Activated naive CD4-positive, alpha-beta T cell (primary cell): ENCODE measurements at places on chromosomes 2 and 18.

DNA sequence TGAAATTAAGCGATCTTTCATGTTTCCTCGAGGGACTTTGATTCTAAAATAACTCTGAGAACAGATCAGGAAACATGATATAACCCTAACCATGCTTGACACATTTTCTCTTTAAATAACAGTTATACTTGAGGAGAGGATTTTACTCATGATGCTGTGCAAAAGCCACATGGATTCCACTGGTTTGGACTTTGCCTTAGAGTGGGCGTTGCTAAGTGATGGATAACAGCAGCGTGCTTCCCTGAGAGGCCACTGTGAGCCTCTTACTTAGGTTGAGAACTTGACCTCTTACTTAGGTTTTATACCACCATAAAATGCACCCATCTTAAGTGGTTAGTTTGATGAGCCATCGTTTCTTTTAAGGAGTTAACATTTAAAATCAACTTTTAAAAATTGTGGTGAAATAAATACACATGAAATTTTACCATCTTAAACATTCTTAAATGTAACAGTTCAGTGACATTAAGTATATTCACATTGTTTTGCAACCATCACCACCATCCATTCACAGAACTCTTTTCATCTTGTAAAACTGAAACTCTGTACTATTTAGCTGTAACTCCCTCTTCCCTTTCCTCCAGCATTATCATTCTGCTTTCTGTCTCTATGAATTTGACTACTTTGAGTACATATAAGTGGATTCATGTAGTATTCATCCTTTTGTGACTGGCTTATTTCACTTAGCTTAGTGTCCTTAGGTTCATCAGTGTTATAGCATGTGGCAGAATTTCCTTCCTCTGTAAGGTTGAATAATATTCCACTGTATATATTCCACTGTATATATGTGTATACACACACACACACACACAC is 22.6 kb downstream of the ANXA4 start:
- no peak for DNase-seq

- no peak for DNase-seq
Observed at GRCh38 chr2:43345391-43345813, 119.0 kb upstream of the ZFP36L2 start.

- no peak for DNase-seq
Observed at GRCh38 chr2:20427931-20428526, 18.8 kb upstream of the RHOB start.

DNA sequence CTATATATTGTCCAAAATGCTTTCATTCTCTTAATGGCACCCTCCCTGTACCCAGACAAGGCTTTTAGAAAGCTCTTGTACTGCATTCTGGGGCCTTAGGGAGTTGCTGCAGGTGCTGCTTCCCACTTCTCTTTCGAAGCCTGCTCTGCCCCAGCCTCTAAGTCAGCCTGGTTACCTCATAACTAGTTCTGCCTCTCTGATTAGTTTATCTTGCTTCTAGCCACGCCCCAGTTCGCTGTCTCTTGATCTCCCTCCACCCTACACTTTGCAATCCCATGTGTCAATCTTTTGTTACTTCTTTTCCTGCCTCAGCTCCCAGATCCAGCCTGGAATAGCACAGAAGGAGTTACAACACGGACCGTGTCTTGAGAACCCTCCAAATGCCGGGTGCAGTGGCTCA is 13.8 kb upstream of the NCOA1 start:
- DNase-seq, result no peak

DNA sequence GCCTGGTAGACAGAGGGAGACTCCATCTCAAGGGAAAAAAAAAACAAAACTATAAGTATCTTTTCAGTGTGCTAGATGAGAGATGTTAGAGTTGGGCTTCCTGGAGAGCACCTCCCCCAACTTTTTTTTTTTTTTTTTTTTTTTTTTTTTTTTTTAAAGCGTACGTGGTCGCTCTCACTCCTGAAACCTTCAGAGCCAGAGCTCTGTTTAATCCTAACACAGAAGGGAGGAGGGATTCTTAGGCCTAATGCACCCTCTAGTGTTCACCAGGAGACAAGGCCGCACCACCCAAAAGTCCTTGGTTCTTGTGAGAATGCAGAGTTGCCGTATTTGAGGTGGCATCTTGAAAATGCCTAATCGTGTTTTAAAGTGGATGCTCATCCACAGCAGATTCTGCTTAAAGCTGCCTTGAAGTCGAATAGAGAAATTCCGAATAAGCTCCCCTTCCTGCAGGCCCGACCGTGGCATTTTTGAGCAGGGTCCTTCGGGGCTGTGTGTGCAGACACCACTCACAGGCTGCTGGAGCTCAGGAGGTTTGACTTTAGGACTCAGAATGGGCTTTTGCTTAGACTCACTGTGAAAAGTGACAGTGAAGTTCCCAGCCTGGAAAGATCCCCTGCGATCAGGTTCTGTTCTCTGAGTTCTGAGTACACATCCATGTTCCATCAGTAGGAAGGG is 252.6 kb downstream of the AGAP1 start:
- DNase-seq, result no peak

- DNase-seq, result no peak
Observed at GRCh38 chr18:70578480-70578879, 289.6 kb downstream of the SOCS6 start.

GRCh38 chr2:66240286-66240685 is 194.6 kb upstream of the MEIS1 start:
- no peak for DNase-seq

DNA sequence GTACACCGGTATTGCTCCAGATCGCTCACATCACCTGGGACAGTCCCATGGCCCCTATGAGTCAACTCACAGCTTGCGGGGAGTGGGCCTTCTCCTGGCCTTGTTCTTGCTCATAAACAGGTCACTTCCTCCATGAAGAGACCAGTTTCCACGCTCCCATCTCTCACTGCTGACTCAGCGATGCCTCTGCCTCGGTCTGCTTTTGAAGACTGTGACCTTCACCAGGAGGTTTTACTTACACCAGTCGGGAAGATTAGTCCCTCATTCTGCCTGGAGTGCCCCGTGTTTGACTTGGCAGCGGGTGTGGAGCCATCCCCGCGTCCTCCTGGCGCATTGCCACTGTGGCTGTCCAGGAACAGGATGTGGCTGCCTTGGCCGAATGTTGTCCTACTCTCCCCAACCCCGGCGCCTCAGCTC is 159.8 kb downstream of the RHBDD1 start:
- no peak for DNase-seq

DNA sequence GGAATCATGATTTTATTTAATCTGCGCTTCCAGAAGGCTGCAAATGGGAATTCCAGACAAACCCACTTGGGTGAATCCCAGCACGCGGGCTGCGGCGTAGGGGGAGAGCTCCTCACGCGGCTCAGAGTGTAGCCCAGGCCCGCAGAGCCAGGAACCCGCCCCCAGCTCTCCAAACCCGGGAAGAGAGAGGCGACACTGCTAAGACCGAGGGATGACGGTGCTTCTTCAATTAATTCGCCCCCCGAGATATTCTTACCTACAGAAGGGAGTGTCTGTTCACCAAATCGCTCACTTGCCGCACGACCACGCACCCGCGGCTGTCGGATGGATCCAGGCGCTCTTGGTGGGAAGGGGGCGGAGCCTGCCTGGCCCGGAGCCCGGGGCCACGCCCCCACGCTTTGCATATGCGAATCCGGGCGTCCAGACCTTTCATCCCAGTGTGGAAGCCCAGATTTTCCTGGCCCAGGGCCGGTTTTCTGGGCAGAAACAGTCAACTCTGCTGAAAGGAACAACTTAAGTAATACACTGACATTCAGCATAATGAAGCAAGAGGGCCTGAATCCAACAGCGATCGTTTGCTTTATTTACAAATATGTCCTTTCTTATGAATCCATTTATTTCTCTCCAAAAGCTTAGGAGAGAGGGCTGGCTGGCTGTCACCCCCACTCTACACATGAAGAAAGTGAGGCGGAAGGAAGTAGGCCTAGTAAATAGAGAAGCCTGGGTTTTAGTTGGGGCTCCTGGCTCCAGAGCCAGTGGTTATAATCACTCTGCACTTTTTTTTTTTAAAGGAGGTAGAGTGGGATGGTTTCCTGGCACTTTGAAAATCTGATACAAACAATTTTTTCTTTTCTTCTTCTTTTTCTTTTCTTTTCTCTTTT is at the start of gene SLC19A3:
SLC19A3 (minus strand) TSS at position 342 of the 881 bp plus-strand sequence. CDS start 15,710 bp downstream, outside the sequence.
- DNase-seq, result no peak

DNA sequence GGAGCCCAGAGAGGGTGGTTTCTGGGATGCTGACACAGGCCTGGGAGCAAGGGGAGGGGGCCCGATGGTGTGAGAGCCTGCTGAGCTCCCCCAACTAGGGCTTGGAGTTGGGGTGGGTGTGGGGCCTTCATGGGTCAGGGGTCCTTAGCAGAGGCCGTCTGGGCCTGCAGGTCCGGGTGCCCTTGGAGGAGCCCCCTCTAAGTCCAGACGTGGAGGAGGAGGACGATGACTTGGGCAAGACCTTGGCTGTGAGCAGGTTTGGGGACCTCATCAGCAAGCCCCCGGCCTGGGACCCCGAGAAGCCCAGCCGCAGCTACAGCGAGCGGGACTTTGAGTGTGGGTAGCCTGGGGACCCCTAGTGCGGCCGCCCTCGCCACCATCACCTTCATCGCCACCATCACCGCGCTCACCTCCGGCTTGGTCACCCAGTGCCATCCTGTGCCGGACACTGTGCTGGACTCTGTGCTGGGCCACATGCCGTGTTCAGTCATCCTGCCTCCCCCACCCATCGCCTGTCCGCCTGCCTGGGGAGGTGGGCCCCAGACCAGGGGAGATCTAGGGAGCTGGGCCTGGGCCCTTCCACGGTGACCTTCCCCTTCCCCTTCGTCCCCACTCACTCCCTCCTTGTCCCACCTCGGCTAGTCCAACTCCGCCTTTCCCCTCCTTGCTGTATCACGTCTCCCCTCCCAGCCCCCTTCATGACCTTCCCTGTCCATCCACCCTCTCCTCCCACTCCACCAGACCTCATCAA is 980 bp downstream of the SLC4A3 start:
- no peak for DNase-seq

- DNase-seq, result no peak
Observed at GRCh38 chr2:43513796-43514195, 82.0 kb downstream of the THADA start.

GRCh38 chr2:133438848-133439564 is 129.3 kb downstream of the NCKAP5 start:
- DNase-seq, result no peak

DNA sequence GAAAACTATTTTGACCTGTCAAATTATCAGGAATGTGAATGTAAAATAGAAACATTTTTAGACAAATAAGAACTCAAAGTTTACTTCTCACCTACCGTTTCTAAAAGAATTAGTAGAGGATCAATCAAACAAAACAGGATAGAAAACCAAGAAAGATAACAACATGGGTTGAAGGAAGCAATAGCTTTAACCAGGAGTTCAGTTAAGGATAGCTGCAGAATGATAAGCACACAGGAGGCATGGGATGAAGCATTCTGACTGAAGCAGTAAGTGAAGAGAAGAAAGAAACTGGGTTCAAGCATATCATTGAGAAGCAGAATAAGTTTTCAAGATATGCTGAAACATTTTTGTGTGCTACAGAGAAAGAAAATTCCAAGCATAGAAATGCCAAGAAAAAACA is 52.3 kb downstream of the TWSG1 start:
- no peak for DNase-seq

DNA sequence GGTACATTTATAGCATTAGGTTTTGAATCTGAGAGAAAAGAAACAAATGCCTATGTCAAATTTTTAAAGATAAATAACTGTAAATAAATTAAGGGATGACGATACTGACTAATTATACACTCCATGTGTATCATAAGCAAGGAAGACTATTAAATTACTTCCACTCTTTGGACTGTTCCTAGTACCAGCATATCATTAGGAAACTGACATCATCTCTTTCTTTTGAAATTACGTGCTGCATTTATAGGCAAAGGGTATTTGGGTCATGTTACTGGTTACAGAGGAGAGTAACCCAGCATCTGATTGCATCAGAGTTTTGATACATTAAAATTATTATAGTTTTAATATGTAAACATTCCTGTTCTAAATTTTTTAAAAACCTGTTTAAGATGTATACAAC is 309.7 kb downstream of the XIRP2 start:
- no peak for DNase-seq

DNA sequence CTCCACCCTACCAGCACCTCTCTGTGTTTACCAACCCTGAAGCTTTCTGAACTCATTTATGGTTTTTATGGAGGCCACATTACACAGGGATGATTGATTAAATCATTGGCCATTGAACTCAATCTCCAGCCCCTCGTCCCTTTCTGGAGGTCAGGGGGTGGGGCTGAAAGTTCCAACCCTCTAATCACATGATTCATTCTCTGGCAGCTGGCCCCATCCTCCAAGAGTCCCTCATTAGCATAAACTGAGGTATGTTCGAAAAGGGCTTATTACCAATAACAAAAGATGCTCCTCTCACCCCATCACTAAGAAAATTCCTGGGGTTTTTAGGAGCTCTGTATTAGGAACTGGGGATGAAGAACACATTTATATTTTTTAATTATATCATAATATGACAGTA is 92.3 kb downstream of the DIS3L2 start:
- no peak for DNase-seq

DNA sequence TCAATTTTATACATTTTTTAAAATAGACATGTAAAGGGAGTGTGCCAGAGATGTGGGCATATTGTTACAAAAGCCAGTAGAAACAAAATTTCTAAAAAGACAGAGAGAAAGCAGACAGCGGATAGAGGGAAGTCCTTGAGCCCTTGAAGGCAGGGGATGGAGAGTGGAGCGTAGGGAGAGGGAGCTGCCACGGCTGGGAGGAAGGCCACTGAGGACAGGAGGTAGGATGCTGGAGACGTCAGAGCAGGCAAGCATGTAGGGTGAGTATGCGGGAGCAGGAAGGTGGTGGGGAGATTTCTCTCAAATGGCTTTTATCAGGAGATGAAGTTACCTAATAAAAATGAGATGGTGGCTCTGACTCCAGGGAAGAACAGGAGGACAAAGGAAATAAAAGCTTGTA is 24.0 kb upstream of the NCL start:
- no peak for DNase-seq

- no peak for DNase-seq
Observed at GRCh38 chr2:45646289-45646688, 5.2 kb upstream of the PRKCE start.

GRCh38 chr18:35089382-35089781 is 48.2 kb downstream of the MAPRE2 start:
- DNase-seq, result no peak

- DNase-seq, result no peak
Observed at GRCh38 chr2:142980246-142981068, 103.0 kb downstream of the KYNU start.

- DNase-seq, result no peak
Observed at GRCh38 chr2:7027956-7028655, 110.9 kb downstream of the RNF144A start.

GRCh38 chr18:48819781-48820482 is 130.8 kb downstream of the SMAD7 start:
- no peak for DNase-seq

DNA sequence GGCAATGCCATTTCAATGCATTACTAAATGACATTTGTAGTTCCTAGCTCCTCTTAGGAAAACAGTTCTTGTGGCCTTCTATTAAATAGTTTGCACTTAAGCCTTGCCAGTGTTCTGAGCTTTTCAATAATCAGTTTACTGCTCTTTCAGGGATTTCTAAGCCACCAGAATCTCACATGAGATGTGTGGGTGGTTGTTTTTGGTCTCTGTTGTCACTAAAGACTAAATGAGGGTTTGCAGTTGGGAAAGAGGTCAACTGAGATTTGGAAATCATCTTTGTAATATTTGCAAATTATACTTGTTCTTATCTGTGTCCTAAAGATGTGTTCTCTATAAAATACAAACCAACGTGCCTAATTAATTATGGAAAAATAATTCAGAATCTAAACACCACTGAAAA is 45.3 kb downstream of the HADHB start:
- DNase-seq, result no peak
